ENCODE measurements at places on chromosomes 4 and X. TPM values are rescaled to one million over a fixed set of nuclear protein-coding genes. Genes with fewer than 3 reads are reported as not detected.
A peak's percentile ranks its signal among the peaks of the same experiment; 100 is the strongest.

- DNase-seq, result no peak
Observed at GRCh38 chrX:96837808-96838207, 45.9 kb upstream of the RPA4 start.

- DNase-seq, result no peak
Observed at GRCh38 chrX:110519501-110519900, 160.9 kb downstream of the RTL9 start.

DNA sequence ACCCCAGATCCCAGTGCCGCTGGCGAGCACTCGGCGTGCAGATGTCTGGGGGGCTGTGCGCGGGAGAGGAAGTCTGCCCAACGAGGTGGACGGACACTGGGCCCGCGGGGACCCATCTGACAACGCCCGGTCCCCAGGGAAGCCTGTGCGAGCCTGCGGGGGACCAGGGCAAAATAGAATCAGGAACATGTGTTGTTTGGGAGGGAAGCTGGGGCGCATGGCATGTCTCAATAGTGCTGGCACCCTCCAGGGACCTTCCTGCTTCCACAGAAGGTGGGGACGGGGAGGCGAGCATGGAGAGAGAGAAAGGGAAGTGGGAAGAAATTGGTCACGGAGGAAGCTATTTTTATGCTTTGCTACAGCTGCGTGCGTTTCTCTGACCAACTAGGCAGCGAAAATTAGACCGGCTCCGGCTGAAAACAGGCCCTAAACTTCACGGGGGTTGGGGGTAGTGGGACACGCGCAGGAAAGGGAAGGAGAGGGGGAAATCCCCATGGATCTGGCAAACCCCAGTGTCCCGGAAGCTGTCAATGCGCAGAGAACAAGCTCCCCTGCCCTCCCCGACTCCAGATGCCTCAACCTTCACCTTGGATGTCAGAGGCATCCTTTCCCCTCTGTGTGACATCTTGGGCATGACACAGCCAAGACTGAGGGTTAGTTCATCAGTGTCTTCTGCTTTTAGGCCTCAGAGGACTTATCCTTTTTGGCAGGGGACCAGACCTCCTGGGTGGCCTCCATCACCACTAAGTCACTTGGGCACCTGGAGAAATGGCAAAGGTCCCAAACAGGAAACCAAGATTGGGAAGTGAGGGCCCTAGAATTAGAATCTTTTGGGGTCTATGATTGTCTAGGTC is 169.8 kb upstream of the BCOR start:
- no peak for DNase-seq

The SMPX gene
- 9.3 TPM for total RNA-seq

- peak; percentile 98 for DNase-seq
Observed at GRCh38 chr4:169397762-169398161, 127.0 kb upstream of the SH3RF1 start.

GRCh38 chr4:159220353-159220752 is 117.5 kb downstream of the RAPGEF2 start:
- no peak for DNase-seq

DNA sequence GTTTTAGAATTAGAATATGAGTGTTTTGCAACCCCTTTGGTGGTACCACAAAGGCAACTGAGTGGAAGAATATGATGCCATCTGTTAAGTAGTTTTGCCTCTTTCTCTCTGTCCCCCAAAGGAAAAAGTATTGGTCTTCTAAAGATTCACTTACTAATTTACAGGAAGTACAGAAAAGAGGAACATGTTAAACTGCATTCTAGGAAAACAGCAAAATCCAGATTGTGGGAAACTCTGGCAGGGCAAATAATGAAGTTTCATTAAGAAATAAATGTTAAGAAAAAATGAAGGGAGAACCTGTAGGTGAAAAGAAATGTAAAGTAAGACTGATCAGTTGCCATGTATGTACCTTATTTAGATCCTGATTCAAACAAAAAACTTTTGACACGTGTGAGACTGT is 39.3 kb downstream of the NSUN7 start:
- DNase-seq, result no peak

DNA sequence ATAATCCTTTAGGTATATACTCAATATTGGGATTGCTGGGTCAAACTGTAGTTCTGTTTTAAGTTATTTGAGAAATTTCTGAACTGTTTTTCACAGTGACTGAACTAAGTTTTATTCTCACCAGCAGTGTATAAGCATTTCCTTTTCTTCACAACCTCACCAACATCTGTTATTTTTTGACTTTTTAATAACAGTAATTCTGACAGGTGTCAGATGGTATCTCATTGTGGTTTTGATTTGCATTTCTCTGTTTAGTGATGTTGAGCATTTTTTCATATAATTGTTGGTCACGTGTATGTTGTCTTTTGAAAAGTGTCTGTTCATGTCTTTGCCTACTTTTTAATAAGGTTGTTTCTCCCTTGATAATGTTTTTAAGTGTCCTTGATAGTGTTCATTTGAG is 112.6 kb downstream of the LINC00632 start:
- DNase-seq, result no peak

The THAP6 gene
- total RNA-seq, result 18.6 TPM

The TGIF2LX gene
- total RNA-seq, result not detected

DNA sequence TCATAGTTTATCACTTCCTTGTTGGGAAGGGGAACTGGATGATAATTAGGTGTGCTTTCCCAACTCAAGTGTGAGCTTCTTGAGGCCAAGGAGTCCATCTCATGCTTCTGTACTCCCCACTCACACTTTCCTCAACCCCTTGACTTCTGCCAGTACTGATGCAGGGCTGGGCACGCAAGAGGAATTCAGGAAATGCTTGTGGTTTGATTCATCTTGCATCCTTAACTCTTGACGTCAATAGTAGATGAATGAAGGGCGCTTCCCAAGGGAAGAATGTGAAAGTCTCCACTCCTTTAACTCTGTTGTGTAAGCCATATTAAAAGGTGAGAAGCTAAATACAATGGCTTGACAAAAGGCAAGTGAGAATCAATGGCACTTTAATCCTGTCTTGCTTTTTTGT is 101.8 kb downstream of the AGTR2 start:
- DNase-seq, result peak; percentile 38

Measured in SK-MEL-5 (cell line).